ENCODE measurements at places on chromosomes 2 and 18.

DNA sequence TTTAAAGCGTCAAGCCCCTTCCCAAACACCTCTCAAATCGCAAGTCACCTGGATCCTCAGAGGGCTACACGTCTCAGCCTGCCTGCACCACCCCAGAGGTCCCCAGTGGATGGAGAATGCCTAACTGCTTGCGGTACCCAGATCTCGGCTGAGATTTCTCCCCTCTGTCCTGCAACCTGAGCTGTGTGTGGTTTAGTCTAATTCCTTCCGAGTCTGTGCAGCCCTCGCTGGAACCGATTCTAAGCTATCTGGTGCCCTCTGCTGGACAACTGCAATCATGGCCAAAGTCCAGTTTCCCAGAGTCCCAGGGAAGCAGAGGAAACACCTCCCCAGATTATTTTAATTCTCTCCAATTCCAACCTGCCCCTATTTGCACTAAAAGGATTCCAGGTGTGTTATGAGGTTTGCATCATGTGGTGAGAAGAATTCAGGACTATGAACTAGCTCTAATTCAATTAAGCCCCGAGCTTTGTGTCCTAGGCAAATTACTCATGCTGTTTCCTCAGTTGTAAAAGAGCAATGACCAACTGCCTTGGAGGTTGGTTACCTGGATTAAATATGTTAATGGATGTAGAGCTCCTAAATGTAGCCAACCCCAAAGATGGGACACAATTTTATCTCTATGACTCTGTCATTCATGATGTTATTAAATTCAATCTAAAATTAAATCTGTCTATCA is 276.1 kb upstream of the NCKAP5 start:
- DNase-seq = no peak

DNA sequence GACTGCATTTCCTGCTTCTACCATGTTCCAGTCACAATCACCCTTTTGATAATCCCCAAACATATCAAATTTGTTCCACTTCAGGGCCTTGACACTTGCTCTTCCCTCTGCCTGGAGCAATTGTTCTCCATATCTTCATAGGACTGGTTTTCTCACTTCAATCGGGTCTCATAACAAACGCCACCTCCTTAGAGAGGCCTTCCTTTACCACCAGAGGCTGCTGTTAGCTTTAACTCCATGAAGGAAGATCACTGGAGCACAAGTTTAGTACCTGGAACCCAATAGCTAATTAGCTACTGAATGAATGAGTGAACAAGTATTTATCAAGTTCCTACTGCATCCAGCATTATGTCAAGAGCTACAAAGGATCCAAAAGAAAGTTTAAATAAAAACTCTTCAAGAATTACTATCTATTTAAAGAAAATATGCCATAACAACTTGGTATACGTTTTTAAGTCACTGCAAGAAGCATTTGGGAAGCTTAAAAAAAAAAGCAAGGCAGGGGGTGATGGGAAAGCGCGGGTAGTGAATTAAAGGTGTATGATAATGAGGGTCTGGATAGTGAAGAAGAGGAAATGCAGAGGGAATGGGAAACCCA is 58.8 kb downstream of the BAZ2B start:
- no peak for DNase-seq

GRCh38 chr2:17460371-17461086 is 57.7 kb downstream of the RAD51AP2 start:
- no peak for DNase-seq

- no peak for DNase-seq
Measured at GRCh38 chr2:197604117-197604860, 71.1 kb downstream of the RFTN2 start.

DNA sequence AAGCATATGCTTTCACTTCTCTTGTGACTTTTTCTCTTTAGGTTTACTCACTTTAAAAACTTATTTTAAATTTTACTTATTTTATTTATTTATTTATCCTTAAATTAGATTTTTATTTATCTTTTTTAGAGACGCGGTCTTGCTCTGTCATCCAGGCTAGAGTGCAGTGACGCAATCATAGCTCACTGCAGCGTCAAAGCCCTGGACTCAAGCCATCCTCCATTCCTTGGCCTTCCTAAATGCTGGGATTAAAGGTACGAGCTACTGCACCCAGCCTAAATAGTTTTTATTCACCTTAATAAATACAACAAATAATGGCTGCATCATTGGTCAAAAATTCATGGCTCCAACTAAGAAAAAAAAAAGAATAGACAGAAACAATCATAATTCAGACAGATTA is 415.7 kb upstream of the FIGN start:
- DNase-seq = no peak

DNA sequence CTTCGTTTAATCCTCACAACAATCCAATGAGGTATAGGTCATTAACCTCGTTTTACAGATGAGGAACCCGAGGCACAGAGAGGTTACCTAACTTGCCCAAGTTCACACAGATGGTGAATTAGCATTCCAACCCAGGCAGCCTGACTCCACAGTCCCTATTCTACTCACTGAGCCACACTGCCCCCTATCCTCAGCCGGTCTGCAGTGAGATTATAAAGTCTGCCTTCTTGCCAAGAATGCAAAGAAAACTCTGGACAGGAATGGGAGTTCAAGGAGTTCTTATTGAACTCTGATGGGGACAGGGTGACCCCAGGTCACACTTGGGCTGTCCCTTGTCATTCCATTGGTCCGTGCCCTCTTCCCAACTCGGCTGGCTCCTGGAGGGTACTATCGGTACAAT is 118.1 kb upstream of the MSH6 start:
- DNase-seq = no peak

DNA sequence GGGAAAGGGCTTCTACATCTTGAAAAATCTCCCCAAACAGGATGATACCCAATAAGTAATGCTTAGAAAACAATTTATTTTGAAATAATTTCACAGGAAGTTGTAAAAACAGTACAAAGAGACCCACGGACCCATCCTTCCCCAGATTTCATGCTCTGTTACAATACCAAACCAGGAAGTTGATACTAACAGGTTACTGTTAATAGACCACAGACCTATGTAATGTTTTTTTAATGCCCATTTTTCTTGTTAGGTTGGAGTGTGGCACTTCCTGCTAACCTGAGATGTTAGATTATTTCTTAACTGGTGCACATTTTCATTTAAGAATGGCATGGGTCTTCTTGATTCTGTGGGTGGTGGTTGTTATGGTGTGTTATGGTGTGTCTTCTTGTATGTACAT is 21.4 kb upstream of the MGAT5 start:
- no peak for DNase-seq

DNA sequence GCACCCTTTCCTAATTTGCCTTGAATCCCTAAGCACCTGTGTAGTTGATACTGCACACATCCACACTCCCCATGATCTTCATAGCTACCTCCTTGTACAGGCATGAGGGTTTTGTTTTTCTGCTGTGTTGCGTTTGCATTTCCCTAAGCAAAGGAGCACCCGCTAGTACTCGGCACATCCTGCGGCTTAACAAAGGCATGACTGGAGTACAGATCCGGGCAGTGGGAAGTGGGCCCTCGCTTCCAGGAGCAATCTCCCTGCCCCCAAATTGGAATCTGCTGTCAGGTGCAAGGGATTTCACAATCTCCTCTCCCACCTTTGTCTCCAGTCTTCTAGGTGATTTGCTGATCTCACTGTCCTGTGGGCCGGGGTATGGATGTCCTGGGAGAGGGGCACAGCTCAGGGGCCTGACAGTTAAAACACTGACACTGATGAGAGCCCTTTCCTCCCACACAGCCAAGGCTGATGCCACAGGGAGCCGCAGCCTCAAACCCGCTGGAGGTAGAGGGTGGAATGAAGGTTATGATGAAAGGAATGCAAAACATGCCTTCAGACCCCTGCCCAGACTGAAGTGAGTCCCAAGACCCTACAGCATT is 98.7 kb upstream of the THOC1 start:
- no peak for DNase-seq

DNA sequence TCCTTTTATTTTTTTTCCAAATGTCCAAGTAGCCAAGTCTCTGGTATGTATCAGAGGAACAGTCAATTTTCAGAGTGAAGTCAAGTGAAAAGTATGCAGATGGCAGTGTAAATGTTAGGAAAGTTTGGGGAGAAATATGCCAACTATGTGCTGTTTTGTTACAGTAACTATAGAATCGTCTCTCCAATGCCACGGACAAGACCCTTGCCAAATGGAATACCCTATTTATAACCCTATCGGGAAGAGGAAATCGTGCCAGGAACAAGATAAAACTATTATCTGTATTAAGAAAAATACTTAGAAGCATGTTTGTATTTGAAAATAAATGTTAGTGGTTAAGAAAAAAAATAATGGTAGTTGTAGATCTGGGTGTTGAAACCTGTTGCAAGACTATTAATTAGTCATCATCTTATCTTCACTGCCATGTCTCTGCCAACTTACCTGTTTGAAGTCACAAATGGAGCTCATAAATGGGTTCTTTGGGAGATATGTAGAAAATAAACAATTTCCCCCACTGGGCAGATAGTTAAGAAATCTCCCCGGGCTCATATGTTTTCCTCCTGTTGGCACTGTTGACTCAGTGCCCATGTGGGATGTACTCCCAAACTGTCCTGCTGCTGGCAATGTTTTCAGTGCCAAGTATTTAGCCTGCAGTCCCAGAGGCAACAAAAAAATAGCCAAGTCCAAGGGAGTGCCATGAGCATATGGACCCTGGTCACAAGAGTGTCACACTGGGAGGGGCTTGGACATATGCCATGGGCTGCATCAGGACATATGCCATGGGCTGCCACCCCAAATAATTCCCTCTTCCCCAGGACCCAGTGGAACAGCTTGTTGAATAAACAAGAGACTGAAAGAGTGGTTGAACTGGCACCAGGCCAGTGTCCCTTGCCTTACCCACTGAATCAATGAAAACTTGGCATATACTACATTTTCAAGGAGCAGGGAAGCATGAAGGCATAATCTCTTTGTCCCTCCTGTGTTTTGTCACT is 366.9 kb downstream of the OSR1 start:
- no peak for DNase-seq

DNA sequence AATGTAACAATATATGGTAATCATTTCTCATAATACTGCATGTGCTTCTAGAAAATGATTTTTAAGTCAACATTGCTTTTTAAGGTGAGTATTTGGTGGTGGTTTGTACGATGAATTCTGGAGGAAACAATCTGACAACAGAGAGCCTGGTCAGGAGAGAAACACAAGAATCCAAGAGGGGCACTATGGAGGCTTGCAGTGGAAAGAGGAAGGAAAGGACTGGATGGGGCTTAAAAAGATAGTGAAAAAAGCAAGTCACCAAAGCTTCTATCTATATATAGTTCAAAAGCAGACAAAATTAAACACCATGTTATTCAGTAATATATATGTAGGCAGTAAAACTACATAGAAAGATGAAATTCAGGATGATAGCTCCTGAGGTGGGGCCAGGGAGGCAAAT is 109.4 kb upstream of the SERTAD2 start:
- no peak for DNase-seq

DNA sequence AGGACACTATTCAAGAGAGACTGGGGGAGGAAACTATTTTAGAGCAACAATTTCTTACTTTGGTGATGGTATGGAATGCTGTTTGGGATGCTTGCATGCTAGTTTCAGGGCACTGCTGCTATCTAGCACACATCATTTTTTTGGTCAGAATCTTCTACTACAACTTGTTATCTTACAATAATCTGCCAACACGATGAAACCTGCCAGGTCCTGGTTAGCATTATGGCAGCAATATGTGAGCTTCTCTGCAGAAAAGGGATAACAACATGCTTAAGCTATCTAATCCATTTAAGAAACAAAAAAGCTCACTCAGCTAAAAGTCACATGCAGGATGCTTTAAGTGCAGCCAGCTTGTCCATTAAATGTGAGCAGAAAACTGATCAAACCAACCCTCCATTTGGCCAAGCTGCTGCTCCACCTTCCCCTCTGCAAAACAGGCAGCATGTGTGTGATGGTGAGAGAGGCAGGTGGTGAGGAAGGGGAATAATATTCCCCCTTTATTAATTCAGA is 30.1 kb downstream of the GAREM2 start:
- DNase-seq = no peak

DNA sequence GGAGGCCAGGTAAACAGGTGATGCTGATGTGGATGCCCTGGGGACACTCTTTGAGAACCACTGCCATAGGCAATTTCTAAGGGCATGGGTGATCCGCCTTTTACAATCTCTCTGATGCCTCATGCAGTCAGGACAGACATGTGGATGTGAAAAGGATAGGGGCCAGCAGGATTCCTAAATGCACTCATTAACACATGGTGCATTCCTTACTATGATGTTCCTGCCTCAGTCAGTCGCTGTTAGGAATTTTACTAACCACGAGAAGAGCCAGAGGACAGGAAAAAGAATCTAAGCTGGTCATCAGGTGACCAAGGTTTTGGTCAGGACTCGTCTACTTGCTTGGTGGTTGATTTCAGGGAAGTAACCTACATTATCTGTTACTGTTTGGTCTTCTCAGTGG is 191.0 kb downstream of the ARL4C start:
- no peak for DNase-seq

GRCh38 chr2:127733113-127733815 is 32.0 kb downstream of the SFT2D3 start:
- DNase-seq = no peak

GRCh38 chr2:38178119-38178518 is 102.2 kb upstream of the CYP1B1 start:
- no peak for DNase-seq

DNA sequence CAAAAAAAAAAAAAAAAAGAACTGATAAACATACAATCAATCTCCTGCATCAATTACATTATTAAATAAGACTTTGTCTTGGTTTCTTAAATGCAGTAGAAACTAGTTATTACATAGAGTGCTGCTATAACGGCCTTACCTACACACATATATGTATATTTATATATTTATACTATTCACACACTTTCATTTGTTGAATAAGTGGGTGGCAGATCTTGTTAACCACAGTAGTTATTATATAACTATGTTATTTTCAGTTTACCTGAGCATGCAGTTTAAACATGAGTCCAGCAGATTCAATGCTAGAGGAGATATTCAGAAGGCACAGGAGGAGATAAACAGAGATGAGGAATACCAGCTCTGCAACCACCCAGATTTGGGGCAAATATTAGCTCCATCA is 81.5 kb upstream of the CD226 start:
- DNase-seq = no peak

GRCh38 chr2:106700616-106701015 is 185.4 kb downstream of the ST6GAL2 start:
- no peak for DNase-seq

- peak; percentile 89 for DNase-seq
Measured at GRCh38 chr2:74454654-74455511, at the start of gene INO80B. TSS of gene INO80B (plus strand) at chr2:74455087. CDS start at chr2:74455117, 30 bp downstream.
